SJSA1 (cell line): ENCODE measurements at places on chromosomes 13 and 19. TPM values are rescaled to one million over a fixed set of nuclear protein-coding genes. Genes with fewer than 3 reads are reported as not detected.

The APLP1 gene
- 11.1 and 11.6 TPM in 2 replicates for total RNA-seq

- no peak for DNase-seq
These were observed 6.1 kb downstream of the DENND1C start for GRCh38 chr19:6475321-6476108.

The SIAH3 gene
- 0.08 TPM in 1 of 2 replicates, not detected in the other for total RNA-seq

The BRME1 gene
- total RNA-seq: 0.21 TPM in 1 of 2 replicates, not detected in the other
